Stimulated activated CD8-positive, alpha-beta memory T cell treated with anti-CD3 and anti-CD28 coated beads, Interleukin-4, amount 100 ng/mL, for 24 hours (primary cell): ENCODE measurements at places on chromosomes 5 and 9.

DNA sequence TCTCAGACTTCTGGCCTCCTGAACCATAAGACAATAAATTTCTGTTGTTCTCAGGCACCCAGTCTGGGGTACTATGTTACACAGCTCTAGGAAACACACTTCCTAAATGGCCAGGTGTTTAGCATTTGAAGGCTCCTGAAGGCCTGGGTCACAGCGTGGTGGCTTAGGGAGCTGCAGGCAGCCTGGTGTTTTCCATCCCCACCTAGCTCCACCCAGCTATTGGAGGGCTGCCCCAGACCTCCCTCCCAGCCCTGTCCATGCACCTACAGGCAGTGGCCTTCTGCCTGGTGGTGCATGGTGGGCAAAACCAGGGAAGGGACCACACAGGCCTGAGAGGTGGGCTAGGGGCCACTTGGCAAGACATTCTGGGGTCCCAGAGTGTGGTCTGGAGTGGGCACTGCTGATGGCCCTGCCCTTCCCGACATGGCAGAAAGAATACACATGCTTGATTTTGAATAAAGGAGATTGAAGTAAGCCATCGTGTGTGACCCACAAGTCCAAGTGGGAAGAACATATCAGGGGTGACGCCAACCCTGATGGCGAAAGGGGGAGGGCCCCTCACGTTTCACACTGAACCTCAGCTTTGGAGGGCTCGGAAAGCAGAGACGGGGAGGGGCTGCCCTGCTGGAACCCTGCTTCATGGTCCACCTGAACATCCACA, 1.3 kb upstream of the SUSD3 start:
- DNase-seq = no peak

- no peak for DNase-seq
Measured at GRCh38 chr9:88364706-88365105, 23.5 kb upstream of the SPIN1 start.

DNA sequence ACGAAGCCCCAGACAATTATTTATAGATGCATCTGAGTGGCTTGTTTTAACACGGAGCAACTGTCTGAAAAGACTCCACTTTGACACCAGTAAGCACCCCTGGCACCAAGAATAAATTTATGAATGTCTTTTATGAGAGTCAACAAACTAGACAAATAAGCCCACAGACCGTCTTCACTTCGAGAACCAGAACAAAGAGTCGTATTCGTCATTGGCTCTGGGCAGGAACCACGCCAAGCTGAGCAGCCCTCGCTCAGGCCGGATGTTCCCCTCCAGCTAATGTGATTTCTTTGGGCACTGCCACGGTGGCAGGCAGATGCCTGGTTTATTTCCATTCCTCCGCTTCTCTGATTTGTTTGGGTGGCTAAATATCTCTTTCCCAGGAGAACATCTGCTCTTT, 91.9 kb upstream of the STC2 start:
- DNase-seq = no peak

- DNase-seq = peak; percentile 0
Measured at GRCh38 chr9:99296291-99296951, 74.3 kb downstream of the SEC61B start.

DNA sequence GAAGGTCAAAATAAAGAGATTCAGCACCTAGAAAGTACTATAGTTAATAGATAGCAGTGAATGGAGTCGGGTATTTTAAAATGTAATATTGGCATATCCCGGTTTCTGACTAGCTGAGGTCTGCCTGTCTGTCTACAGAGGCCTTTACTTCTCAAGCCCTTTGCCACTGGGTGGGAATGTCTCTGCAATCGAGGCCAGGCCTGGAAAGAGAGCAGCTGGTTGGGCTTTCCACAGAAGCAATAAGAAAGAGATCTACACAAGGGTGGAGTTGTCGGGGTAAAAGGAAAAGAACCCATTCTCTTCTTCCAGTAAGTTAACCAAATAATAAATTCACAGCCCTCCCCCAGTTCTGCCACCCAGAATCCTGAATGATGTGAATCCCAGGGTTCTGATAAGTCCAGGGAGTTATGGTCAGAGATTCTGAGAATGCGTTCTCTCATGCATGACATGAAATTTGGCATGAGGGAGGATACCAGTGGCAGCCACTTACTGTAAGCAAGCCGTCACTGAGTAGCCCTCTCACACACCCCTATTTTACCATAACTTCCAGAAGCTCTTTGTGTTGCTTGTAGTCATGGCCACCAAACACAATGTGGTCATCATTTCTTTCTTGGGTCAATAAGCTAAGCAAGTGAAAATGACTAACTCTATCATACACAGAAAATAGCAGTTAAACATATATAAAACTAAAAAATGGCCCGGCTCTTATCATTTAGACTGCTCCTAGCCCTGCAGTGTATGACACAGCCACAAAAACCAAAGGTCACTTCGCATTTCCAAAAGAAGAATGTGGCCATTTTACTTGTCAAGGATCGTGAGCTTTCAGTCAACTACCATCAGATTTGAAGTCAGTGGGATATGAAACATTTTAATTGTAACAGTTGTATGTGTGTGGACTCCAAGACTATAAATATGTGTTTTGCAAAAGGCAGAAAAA, 185.0 kb downstream of the GLIS3 start:
- DNase-seq = no peak

- DNase-seq = no peak
Measured at GRCh38 chr5:139091439-139092156, 106.6 kb downstream of the SIL1 start.

DNA sequence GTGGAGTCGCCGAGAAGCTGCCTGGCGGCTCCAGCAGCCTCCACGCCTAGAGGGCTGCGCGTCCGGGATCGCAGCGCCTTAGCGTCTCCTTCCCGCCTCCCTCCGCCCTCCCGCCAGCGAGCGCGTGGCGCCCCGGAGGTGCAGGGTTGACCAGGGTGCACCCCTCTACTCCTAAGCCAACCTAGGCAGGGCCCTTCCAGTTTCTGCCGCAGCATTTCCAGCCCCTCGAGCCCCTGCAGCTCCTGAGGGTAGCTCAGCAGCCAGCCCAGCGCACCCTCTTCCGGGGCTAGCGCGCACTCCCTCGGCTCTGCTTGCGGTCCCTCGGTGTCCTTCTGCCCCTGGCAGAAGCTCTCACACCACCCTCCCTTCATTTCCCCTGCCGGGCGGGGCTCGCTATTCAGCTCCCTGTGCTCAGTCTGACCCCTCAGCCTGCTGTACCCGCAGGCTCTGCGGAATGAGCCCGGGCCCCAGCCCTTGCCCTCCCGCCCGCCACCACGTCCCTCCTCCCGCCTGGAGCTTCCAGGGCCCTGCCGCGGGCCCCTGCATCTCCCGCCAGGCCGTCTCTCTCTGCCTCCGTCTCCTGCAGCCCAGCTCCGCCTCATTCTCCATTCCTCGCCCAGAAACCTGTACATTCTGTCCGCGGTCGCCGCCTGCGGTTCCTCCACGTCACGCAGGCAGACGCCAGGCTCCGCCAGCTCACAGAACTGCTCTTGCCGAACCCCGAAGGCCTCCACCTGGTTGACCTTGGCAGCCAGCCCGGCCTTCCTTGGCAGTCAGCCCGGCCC, 61.8 kb downstream of the SPATA31C2 start:
- no peak for DNase-seq

DNA sequence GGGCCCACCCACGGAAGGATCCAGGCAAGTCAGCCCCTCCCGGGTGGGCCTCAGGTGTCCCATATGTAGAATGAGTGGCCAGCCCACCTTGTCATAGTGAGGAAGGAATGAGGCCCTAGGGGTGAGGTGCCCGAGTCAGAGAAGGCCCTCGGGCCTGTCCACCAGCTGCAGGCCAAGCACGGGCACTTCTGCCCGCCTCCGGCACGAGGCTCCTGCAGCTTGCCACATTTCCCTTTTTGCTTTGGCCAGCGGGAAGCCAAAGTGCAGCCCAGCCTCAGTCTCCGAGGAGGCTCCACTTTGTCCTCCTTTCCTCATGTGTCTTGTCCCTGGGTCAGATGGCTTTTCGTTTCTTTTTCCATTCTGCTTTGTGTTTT, 72.9 kb downstream of the PSMB7 start:
- no peak for DNase-seq

- DNase-seq = no peak
Measured at GRCh38 chr9:1271367-1271766, 221.2 kb downstream of the DMRT2 start.

- no peak for DNase-seq
Measured at GRCh38 chr5:72074251-72074650, 33.0 kb upstream of the MAP1B start.

DNA sequence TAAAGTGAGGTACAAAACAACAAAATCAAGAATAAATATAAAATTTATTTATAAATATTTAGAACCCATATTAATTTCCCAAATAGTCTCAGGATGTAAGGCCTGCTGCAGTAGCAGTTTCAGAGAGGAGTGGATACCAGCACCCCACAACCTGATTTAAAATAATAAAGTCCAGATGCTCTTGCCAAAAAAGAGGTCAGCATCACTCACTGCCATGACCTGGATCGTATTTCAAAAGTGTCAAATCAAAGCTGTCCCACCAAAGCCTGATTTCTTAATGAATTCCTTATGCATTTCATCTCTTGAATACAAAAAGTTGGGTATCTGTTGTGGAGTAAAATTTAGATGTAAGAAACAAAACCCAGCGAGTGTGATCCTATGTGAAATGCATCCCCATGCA, 58.0 kb upstream of the ROR2 start:
- DNase-seq = no peak

DNA sequence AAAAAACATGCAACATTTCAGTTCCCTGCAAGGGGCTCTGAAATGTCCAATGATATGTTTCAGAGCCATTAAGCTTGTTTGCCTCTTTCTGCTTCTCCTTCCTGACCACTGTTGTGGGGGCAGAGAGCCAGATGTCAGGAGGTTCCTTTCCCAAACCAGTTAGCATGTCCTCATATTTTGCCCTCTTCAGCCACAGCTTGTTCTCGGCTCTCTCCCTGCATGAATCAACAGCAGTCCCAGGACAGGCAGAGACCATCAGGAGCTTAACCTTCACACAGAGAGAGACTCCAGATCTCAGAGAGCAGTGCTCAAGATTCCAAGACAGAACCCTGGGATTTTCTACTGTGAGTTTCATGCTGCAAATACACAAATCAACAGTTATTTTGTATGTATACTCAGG, 218.5 kb downstream of the COMMD10 start:
- DNase-seq = no peak

- no peak for DNase-seq
Measured at GRCh38 chr5:109805883-109806282, 116.2 kb downstream of the MAN2A1 start.

DNA sequence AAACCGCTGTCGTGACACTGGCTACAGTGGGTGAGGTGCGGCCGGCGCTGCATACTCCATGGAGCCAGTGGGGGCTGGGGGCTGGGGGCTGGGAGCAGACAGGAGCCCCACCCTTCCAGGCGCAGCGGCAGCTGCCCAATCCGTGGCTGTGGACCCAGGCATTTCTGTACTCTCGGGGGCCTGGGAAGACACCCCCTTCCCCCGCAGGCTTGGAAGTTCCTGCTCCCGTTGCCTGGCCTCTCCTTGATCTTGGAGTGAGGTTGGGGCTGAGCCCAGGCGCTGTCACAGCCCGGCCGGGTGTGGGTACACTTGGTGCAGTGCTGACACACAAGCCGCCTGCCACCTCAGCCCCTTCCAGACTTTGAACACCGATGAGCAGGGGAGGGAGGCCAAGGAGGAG, 27.7 kb upstream of the GGTA1 start:
- no peak for DNase-seq

- DNase-seq = no peak
Measured at GRCh38 chr5:6700074-6700684, 13.1 kb upstream of the TENT4A start.

- DNase-seq = no peak
Measured at GRCh38 chr5:103475629-103476240, 86.9 kb downstream of the NUDT12 start.

DNA sequence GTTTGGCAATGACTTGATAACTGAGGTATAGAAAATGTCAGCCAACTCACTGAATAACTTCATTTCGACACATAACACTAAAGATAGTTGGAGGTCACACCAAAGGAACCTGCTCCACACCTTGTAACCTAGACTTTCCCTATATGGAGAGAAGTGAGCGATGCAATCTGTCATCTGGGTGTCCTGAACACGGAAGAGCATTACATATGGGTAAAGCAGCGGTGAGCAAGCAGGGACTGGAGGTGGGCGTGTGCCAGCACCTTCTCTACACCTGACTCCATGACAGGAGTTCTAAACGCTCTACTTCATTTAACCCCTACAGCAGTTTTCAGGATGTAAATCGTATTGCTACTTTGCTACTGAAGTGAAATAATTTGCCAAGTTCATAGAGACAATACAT, 152.8 kb downstream of the SLC12A2 start:
- DNase-seq = no peak

GRCh38 chr5:132497488-132497997, 7.0 kb upstream of the IRF1 start:
- no peak for DNase-seq

DNA sequence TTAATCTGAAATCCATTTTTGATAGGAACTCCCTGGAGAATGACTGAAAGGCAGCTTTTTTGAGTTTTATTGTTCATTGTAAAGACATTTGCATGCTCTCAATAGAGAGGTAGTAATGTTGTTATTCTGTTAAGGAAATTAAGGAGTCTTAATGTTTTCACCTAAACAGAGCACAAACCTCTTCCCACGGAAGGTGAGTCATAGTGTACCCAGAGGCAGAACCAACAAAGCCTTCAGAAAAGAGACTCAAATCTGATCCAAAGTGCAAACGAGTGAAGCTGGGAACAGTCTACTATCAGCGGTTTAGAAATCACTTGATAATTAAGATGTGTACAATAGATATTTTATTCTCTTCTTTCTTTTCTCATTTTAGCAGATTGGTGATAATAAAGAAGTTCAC, 470.5 kb downstream of the PLK2 start:
- DNase-seq = no peak

DNA sequence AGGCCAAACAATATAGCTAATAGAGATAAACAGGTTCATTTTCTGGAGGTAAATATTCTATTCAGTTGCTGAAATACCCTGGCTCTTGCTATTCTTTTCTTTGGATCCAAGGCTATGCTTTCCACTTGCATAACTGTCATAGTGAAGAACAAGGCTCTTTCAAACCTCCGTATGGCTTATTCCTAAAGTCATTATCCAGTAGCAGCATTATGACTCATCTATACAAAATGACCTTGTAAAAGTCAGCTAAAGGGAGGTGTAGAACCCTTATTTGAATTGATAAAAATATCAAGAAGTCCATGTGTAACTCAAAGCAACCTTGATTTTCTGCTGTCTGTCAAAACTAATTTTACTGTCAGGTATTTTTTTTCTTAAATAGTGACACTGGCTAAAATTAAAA, 447.8 kb downstream of the PLK2 start:
- DNase-seq = no peak

DNA sequence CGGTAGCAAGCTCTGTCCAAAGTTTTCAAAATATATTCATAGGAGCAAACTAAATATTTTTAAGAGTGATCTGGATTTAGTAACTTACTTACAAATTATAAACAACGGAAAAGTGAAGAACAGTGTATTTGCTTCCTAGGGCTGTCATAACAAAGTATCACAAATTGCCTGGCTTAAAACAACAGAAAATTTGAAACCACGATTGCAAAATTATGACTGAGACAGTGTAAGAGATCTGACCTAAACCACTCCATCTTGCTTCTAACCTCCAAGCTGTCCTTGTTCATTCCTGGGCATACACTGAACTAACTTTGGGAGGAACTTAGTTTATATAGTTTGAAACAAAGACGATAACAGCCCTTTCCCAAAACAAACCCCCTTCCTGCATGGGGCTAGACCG, 202.0 kb upstream of the CDH6 start:
- no peak for DNase-seq

GRCh38 chr5:135651156-135651555, 72.4 kb upstream of the CXCL14 start:
- DNase-seq = no peak

- no peak for DNase-seq
Measured at GRCh38 chr9:38257626-38258215, 134.8 kb upstream of the ALDH1B1 start.
